Foreskin melanocyte (primary cell): ENCODE measurements at places on chromosomes 11 and 22.

DNA sequence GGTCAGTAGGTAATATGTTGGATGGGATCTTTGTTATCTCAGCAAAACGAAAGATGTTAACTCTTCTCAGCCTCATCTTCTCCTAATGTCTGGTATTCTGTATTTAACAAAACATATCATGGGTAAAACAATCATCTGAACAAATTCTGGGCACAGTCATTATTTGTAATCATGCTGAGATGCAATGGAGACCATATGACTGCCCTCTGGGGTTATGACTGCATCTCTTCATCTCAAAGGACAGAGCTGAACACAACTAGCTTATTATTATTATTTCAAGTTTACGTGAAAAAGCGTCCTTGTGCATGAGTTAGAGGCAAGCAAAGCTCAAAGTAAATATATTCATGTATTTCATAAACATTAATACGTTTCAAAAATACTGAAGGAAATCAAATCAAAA is 29.7 kb upstream of the PSMA1 start:
- peak; percentile 86 for DNase-seq

- DNase-seq = no peak
Measured at GRCh38 chr11:44018829-44019228, 29.0 kb upstream of the ACCSL start.

DNA sequence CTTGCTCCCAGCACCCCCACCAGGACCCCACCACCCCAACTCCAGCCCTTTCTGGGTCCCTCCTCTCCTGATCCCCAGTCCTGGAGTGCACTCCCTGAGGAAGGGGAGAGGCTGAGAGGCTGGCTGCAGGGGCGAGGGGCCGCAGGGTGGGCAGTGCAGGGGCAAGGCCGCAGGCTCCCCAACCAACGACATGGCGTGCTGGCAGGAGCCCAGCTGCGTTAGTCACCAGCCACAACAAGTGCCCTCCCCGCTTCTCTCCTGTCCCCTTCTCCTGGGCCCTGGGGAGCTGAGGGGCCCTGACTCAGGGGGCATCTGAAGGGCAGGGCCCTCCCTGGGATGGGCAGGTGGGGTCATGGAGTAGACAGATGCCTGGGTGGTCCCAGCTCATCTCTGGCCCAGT is 2.3 kb downstream of the CABP7 start:
- no peak for DNase-seq

- peak; percentile 31 for DNase-seq
Measured at GRCh38 chr11:85809863-85810262, 1.1 kb downstream of the SYTL2 start.

DNA sequence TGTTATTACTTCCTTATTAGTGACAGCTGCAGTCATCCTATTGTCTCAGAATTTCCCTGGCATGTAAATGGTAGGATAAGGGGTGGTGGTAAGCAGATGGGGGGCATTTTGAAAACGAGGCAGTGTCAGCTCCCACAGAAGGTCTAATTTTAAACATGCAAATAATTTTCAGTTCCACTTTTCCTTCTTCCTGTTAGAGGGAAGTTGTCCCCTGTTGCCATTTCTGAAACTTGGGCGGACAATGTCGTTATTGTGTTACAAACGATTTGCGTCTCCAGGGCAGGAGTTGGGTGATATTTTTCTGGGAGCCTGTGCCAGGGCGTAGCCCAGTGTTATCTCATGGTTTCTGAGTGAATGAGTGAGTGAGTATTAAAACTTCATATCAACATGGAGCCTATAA is 7.4 kb downstream of the PTPRJ start:
- peak; percentile 73 for DNase-seq

DNA sequence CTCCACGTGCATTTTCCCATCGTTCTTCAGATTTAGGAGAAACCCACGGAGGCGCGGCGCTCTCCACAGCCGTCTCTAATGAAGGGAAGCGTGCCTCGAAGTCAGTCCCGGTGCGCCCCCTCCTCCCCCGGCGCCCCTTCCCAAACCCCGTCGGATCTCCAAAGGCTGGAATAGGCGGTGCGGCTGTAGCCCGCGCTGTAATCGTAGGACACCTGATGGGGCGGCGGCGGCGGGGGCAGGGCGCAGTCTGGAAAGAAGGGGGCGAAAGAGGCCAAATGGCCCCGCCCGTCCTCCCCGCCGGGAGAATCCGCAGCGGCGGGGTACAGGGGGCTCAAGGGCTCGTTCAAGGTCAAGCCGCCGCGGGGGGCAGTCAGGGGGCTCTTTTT is 1.3 kb downstream of the FAM181B start:
- no peak for DNase-seq

DNA sequence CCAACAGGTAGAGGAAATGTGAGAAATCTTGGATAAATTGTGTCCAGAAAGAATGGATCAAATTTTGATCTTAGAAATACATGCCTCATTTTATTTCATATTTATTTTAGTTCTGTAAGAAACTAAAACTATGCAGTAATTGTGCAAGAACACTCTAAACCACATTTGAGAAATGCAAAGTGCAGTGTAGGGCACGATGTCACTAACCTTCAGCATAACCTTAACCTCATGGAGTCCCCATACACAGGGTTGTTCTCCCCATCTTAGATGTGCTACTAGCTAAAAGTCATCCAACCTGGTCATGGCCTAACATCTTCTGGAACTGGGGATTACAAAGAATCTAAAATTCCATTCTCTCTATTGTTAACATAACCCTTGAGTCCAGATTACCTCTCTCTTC is 48.4 kb upstream of the ARHGAP42 start:
- no peak for DNase-seq

DNA sequence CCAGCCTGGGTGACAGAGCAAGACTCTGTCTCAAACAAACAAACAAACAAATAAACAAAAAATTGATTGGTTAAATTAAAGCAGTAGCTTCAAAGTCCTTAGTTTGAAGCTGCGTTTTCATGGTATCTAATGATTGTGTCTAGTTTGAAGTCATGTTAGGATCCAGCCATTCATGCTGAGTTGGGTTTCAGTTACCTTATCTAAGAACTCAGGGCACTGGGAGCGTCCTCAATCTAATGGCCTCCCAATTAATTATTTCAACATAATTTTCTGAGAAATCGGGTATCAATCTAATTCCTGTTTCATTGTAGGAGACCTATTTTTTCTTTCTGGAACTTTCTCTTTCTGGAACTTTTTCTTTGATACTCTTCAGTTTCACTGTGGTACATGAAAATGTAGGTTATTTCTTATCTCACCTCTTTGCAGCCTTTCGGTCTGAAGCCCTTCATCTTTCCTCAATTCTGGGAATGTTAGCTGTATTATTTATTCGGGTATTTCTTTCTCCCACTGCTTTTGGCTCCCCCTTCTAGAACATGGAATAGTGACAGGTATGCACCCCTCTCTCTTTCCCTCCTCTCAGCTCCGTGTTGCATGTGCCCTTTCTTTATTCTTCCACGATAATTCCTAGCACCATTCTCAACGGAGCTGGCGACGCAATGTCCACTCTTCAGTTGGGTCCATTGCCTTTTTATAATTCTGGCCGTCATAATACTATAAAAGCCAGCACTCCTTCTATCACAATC is 24.3 kb upstream of the B4GALNT4 start:
- DNase-seq = no peak

GRCh38 chr11:19301361-19301760 is 60.6 kb upstream of the E2F8 start:
- no peak for DNase-seq

DNA sequence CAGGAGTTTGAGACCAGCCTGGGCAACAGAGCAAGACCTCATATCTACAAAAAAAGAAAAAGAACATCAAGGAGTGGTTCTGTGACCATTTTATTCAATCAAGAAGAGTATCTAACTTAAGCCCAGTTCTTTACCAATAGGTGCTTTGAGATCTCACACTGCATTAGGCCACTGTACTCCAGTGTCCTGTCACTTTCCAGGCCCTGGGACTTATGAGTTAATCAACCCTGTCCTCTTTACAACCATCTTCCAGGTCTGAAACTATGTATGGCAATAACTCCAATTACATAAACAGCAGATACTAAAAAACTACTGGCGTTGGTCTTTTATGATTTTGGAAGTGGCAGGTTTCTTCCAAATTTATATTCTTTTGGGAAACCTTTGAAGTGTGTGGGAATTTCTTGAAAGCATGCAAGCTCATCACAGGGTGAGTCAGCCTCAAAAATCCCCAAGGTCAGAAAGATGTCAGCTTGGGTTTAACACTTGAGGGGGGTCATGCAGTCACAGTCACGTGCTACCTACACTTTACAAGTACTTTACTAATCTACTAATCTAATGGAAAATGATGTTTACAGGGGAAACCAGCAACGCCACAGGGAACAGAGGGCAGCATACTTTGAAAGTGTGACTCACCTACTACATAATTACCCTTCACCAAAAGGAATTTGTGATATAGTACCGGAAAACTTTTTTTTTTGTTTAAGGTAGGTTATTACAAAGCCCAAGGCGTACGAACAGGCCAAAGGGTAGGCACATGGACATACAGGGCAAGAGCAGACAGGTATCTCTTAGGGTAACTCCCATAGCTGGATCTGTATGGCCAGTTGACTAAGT is 15.6 kb downstream of the PISD start:
- DNase-seq = no peak
